ENCODE measurements at places on chromosomes 3 and 15.

GRCh38 chr3:185659942-185660921 is 74.1 kb downstream of the SENP2 start:
- peak; percentile 85 for DNase-seq

DNA sequence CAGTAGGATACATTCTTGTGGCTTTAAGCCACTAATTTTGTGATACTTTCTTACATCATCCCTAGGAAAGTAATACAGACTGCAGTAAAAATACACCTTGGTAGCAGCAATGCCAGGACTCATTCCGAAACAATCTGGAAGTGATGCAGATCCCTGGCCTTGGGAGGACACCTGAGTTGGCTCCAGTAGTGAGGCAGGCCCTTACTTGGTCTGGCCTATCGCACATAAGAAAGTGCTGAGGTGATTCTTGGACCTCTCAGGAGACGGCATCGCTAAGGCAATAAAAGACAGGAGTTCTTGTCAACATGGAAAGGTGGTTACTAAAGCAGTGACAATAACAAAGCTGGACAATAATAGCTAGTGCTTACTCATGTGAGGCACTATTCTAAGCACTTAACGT is 126.5 kb downstream of the SUCNR1 start:
- DNase-seq, result no peak

DNA sequence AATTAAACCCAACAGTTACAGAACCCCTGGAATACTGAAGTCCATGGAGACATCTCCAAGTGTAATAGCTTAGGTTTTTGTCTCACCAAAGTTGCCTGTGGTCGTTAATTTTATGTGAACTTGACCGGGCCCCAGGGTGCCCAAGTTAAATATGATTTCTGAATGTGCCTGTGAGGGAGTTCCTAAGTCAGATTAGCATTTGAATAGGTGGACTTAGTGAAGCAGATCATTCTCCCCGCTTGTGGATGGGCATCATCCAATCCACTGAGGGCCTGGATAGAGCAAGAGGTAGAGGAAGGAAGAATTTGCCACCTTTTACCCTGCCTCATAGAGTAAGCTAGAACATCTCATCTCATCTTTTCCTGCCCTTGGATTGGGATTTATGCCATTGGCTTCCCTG is 203.0 kb downstream of the MYRIP start:
- DNase-seq, result no peak

GRCh38 chr3:61442696-61443095 is 118.7 kb upstream of the PTPRG start:
- DNase-seq, result no peak

All from inflammatory macrophage (primary cell).